ENCODE measurements at places on chromosomes 3 and 15. TPM values are rescaled to one million over a fixed set of nuclear protein-coding genes. Genes with fewer than 3 reads are reported as not detected.

- DNase-seq, result peak; percentile 44
Observed at GRCh38 chr3:190514413-190515153, 698 bp downstream of the IL1RAP start.

GRCh38 chr15:66167854-66168253, 85.7 kb downstream of the MEGF11 start:
- DNase-seq, result no peak

DNA sequence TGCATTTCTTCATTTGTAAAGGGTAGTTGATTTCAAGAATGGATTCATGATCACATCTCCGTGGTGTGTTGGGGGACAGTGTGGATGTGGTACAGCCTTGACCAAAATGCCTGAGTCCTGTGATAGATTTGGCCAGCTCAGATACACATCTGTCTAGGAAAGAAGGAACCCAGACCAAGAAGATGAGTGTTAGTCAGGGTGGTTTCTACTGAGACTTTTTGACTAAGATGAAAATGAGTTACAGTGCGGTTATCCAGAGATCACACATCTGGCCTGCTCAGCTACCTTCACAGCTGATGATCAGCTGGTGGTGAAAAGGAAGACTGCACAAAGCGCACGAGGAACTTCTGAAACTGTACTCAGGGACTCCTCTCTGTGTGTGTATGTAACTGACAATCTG, 68.0 kb downstream of the FNDC3B start:
- no peak for DNase-seq

DNA sequence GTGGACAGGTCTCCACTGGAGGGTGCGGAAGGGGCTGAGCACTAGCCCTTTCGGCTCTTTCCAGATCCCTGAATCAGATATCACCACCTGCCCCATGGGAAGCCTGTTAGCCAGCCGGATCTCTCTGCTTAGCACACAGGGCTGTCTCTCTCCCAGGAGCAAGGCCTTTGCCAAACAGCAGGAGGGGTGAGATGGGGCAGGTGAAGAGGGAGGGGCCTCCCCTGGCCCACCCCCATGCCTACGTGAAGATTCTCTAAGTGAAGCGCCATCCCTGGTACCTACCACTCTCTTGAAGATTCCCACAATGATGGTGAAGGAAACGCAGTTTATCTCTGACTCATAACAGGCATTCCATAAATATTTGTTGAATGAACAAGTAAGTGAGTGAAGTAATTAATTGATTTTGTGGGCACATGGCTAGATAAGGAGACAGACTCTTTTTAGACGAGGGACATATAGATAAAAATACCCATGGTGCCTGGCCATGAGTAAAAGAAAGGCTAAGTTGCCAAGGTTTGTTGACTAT, 19.6 kb upstream of the HCN4 start:
- peak; percentile 74 for DNase-seq

DNA sequence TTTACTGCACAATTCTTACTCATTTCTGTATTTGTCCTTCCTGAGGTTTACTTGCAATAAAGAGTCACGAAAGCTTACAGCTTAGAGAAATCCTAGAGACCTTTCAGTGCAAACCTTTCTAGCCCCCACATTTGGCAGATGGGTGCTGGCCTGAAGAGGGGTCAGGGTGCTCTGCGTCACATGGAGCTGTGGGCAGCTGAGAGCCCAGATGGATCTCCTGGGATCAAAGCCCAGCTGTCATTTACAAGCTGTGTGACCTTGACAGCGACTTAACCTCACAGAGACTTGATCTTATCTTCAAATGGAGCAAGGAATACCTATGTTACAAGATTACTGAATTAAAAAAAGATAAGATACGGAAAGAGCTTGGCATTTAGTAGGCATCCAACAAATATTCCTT, 24.0 kb upstream of the RAF1 start:
- DNase-seq, result no peak

The FOXB1 gene
- total RNA-seq, result not detected

The AMOTL2 gene
- 114 TPM for total RNA-seq

DNA sequence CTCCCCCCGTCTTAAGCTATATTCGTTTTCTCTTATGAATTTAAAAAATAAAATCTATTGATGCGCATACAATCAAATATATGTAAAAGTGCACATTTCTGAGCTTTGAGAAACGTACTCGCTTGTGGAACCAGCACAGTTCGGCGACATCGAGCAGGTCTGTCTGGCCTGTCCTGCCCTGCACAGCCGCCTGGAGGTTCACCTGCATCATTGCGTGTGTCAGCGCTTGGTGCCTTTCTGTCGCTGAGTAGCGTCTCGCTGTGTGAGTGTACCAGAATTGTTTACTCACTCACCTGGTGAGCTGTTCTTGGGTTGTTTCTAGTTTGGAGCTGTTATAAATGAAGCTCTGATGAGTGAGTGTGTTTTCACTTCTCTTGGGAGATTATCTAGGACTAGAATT, 104.0 kb downstream of the VGLL4 start:
- no peak for DNase-seq

- peak; percentile 8 for DNase-seq
Observed at GRCh38 chr15:96585484-96586386, 255.2 kb downstream of the NR2F2 start.

The NME9 gene
- total RNA-seq, result 0.57 TPM

DNA sequence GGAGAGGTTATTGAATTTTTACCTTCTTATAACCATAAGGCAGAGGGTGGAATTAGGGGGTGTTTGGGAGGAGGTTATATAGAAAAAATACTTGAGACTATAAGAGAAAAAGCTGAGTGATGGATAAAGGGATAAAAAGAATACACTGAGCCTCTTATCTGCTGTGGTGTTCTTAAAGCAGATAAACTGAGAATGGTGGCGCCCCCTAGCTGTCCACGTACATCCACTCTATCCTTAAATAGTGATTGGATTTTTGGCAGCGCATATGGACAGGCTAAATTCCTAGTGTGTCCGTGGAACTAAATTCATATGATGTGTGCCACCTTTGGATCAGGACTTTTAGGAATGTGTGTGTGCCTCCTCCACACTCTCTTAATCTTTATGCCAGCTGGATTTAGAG, 121.1 kb downstream of the OXSM start:
- DNase-seq, result no peak

DNA sequence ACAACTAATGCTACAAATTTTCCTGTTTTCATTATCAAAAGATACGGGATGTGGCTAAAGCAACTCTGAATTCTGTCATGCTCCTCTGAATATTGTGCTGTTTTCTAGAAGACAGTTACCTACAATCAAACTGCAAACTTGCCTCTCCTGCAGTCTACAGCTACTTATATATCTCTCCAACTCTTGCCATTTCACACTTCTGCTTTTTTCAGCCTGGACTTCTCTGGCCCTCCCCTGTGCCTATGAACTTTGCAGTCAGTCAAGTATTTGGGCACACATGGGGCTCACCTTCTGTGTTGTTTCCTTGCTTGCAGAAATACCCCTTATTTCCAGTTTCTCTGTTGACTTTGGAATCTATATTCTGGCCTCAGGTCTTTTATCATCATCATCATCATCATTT, 575.6 kb downstream of the GRM7 start:
- no peak for DNase-seq

The CDCP1 gene
- total RNA-seq, result 11.3 TPM

The CRYBG3 gene
- 2.0 TPM for total RNA-seq

DNA sequence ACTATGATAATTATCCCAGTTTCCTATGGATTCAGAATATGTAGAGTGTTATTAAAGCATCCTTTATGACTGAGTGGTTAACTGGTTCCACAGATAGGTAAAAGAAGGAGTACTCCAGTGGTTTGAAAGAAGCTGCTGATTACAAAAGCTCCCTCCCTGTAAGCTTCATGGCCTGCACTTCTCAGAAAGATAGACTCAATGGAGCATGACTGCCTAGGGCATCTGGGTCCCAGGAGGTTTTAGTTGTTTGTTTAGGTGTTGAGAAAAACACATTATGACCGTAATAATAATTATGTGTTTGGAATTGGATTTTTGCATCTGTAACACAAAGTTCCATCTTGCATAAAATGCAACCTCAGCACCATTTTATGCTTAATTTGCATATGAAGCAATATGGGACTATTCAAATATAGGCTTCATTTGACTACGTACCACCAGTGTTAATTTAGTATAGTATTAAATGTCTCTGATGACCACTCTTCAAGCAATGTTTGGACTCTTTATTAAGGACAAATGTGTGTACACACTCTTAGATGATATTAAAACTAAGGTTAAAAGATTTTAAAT, 121.1 kb downstream of the ROBO2 start:
- no peak for DNase-seq

GRCh38 chr15:70149667-70150404, 52.1 kb upstream of the TLE3 start:
- peak; percentile 44 for DNase-seq

DNA sequence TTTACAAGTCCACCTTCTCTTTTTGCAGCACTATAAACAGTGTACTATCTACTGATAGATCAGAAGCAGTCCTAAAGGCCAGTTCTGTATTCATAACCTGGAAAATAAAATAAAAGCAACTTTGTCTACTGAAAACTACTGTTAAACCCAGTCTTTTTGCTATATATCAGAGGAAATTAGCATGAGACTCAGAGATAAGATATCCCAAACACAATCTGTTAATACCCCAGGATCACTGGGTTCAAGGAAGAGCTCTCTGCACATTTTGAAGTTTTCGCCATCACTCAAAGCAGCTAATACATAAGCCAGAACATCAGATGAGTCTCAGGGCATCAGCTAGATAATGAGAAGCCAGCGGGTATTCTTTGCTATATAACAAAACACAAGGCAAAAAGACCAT, 21.8 kb downstream of the OSBPL10 start:
- DNase-seq, result no peak

DNA sequence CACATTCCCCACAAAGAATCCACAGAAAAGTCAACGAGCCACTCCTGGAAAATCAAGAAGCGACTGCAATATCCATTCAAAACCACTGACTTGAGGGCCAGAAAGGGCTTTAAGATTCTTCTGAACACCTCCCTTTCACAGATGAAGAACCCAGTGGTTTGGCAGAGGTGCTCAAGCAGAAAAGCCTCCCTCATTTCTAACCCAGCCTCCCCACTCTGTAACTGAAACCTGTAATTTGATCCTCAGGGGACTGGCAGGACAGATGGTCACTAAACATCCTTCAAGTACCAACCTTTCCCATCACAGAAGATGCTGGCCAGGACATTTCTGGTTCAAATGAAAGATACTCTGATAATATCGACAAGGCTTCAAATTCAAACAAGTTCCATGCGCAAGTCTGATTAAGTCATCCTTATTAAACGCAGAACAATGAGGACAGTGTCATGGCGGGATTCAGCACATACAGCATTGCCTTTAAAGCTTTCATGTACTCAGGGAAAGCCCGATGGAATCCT, 5.5 kb downstream of the SEMA5B start:
- DNase-seq, result no peak

DNA sequence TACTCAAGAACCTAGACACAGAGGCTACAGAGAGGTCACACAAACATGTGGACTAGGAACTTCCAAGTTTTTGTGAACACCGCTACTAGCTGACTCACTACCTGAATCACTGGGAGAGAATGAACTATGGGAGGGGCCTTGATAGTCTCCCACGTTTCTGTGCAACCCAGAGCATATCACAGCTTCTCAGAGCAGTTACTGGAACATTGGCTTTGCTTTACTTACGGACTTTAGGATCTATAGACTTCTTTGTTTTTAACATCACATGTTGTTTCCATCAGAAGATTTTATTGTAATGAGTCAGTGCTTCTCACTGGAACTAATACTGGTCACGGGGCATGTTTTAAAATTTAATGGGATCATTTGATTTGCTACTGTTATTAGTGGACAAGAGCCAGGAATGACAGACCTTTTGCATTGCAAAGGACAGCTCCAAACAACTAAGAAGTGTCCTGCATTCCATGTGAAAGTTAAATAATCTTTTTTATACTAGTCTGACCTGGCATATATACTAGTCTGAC, 35.6 kb downstream of the RTP4 start:
- peak; percentile 100 for DNase-seq

- DNase-seq, result no peak
Observed at GRCh38 chr3:12345584-12346494, 57.0 kb downstream of the PPARG start.

The NOP10 gene
- 154 TPM for total RNA-seq

GRCh38 chr3:194608981-194609380, 24.2 kb downstream of the TMEM44 start:
- DNase-seq, result no peak

DNA sequence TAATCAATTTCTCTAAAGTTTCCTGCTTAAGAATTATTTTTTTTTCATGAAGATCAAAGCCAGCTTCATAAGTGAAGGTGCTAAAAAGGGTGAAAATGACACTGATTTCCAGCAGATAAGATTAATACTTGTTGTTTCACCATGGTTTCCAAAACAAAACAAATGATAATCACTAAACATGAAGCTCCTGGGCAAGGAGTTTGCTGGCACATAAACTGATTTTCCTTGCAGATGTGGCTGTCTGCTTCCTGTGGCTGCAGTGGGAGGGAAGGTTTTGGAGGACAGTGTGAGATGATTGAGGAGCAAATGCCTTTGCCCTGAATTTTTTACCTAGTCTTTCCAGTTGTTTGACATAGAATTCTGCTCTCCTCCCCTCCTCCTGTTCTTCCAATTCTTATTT, 228.8 kb downstream of the DIPK2A start:
- no peak for DNase-seq

DNA sequence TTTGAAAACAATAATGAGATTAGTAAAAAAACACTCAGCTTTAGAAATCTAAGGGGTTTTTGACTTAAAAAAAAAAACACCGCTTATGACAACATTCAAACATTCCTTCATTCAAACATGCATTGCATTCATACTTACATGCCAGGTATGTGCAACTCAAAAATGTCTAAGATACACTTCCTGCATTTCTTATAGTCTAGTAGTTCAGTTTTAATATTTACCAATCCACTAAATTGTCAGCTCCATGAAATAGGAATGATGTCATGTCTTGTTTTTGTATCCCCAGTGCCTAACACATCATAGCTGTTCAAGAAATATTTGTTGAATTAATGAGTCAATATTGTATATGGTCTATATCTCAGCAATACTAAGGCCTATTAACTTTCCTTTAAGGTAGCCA, 51.7 kb downstream of the EIF4E3 start:
- no peak for DNase-seq
